Stimulated activated CD4-positive, alpha-beta T cell treated with anti-CD3 and anti-CD28 coated beads, TNF-alpha, amount 100 ng/mL, for 48 hours (primary cell): ENCODE measurements at places on chromosomes 3 and 15.
A peak's percentile ranks its signal among the peaks of the same experiment; 100 is the strongest.

- DNase-seq = no peak
Observed at GRCh38 chr3:127252446-127252845, 35.4 kb downstream of the PRR20G start.

GRCh38 chr15:51550841-51551240, 71.7 kb downstream of the DMXL2 start:
- DNase-seq = no peak

- no peak for DNase-seq
Observed at GRCh38 chr3:9032231-9032777, 69.0 kb upstream of the RAD18 start.

- no peak for DNase-seq
Observed at GRCh38 chr3:89179355-89180001, 72.1 kb downstream of the EPHA3 start.

DNA sequence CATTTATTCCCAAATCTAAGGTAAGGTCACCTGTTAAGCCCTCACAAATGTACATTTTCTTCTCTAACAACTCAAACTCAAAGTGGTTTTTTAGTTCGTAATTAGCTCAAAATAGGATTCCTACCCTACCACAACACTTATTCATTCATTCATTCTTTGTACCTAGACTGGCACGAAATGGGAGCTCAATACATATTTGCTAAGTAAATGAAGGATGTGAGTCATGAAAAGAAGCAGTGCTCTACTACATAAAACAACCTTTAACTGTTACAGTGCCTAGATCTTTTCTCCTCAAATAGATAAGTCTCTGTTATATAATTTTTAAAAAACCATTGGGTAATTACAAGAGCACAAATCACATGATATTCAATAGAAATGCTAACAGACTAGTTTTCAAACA, 13.1 kb downstream of the RSL24D1 start:
- no peak for DNase-seq

GRCh38 chr15:98614681-98615080, 33.7 kb upstream of the IGF1R start:
- DNase-seq = no peak

GRCh38 chr3:178236555-178237277, 299.5 kb upstream of the KCNMB2 start:
- DNase-seq = no peak

DNA sequence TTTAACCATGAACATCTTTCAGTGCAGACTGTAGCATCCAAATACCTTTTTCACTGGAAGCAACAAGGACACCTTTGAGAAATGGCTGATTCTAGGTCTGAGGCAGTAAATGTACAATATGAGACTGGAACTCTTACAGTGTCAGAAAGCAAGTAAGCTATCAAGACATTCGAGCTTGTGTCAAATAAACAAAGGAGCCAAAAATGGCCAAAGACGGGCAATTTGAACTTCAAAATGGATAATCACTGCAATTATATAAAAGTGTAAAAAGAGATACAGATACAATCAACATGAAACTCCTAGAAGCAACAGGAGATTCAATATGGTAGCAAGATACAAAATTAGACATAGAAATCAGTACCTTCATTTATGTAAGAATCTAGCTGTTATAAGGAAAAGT, 138.5 kb upstream of the CCDC54 start:
- DNase-seq = no peak

DNA sequence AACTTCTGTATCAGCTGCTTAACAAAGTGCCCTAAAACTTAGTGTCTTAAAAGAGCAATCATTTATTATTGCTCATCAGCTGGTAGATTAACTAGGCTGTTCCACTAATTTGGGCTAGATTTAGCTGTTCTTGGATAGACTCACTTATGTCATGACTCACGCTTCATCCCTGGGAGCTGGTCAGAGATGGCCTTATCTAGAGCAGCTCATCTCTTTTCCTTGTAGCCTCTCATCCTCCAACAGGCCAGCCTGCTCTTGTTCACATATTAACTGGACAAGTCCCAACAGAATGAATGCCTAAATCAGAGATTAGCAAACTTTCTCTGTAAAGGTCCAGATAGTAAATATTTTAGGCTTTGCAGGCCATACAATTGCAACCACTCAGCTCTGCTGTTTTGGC, 66.9 kb upstream of the PLAAT1 start:
- no peak for DNase-seq

GRCh38 chr3:33521736-33522135, 81.5 kb upstream of the UBP1 start:
- DNase-seq = no peak

DNA sequence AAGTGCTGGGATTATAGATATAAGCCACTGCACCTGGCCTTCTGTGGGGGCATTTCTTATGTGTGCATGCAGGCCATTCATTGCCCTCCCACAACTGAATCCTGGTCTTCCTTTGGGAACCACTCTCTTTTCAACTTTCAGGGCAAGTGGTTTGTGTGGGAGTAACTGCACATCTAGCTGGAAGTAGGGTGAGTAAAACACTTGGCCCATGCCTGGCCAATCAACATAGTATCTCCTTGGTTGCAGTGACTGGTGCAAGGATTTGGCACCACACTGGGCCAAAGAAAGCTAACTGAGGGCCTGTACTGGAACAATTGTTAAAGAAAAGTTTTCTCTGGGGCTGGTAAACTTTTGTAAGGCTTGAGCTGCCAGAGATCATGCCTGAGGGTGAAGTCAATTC, 189.2 kb upstream of the FEZF2 start:
- no peak for DNase-seq

- no peak for DNase-seq
Observed at GRCh38 chr3:38840987-38841386, 25.0 kb upstream of the SCN10A start.

DNA sequence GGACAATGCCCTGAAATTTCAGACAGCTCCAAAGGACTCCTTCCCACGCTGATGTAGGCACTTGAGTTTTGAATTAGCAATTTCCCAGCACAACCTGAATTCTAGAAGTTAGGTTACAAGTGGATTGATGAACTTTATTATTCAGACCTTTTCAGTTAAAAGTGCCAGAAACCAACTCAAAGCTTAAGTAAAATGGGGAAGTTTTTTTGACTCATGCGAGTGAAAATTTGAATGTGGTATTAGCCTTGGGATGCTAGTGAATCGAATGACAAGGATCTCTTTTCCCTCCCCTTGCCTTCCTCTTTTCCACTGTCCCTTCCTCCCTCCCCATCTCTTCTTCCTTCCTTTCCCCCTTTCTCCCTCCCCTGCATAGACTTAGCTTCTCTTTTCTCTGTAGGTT, 295.1 kb upstream of the PROK2 start:
- DNase-seq = no peak

DNA sequence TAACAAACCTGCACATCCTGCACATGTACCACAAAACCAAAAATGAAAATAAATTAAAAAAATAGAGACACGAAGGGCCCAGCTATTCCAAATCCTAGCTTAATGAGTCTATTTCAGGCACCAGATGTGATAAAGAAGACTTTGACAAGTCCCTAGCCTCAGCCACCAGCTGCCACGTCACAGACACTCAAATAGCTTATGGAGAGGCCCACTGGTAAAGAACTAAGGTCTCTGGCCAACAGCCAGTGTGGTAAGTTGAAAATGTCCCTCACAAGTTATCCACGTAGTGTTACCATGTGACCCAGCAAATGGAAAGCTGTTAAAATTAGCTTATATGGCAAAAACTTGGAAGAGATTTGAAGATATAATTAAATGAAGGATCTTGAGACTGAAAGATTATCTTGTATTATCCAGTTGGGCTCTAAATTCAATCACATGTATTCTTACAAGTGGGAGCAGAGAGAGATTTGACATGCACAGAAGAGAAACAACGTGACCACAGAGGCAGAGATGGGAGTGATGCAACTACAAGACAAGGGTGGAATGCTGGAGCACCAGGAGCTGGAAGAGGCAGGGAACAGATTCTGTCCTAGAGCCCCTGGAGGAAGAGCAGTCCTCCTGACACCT, 10.9 kb downstream of the ACSBG1 start:
- no peak for DNase-seq

GRCh38 chr3:142127941-142128658, 21.2 kb downstream of the TFDP2 start:
- no peak for DNase-seq

DNA sequence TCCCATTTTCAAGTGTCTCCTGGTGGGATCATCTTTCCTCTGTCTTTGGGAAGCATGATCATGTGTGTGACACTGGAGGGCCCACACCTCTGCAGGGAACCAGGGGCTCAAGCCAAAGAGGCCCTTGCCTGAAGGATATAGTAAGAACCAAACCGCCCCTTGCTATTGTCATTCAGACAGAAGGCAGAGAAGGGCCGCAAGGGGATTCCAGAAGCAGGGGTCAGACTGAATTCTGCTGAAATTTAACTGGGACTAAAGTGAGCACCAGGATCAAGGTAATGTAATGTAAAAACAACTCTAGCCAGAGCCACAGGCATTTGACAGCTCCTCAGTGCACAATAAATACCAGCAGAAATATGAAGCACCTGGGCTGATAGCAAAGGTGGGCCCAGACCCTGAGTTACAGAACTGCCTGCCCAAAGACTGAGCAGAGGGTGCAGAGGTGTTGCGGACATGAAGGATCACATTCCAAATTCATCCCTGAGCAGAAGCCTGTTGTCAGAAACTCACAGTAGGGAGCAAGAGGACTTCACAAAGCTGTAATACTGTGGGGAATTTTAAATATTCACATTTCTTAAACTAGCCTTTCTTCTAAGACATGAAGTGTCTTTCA, 46.0 kb upstream of the RASGRF1 start:
- no peak for DNase-seq

- no peak for DNase-seq
Observed at GRCh38 chr3:125054062-125054448, 1.7 kb downstream of the HEG1 start.

DNA sequence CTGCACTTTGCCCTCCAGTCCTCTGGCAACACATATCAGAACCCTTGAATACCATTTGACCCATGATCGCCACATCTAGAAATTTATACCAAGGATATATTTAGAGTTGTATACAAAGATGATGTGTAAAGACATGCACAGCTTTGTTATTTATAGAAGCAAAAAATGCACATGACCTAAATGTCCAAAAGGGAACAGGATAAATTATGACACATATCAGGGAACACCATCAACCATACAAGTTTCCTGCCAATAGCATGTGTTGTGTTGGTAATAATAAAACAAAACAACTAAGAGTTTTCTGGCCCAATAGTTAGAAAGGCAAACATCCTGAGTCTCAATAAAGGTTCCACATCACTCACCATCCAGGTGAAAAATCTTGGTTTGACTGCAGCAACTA, 51.5 kb downstream of the AAGAB start:
- DNase-seq = no peak

DNA sequence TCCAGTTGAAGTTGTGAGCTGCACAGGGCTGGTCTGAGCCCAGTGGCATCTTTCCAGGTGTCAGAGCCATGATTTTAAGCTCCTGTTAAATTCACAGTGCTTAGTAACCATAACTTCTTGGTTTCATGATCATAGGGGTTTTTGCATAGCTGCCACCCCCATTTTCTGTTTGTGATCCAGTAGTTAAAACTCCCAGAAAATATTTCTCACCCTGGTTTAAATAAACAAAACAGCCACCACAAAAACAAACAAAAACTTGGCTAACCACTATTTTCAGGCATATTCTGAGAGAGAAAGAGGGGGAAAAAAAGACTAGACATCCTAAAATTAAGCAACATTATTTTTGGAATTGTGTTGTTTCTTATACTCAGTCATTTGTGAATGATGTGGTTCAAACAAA, 175.3 kb downstream of the IGF1R start:
- DNase-seq = no peak

- no peak for DNase-seq
Observed at GRCh38 chr3:58066842-58067241, 58.6 kb downstream of the FLNB start.

- DNase-seq = peak; percentile 72
Observed at GRCh38 chr3:185353823-185354614, 8.9 kb upstream of the MAP3K13 start.

DNA sequence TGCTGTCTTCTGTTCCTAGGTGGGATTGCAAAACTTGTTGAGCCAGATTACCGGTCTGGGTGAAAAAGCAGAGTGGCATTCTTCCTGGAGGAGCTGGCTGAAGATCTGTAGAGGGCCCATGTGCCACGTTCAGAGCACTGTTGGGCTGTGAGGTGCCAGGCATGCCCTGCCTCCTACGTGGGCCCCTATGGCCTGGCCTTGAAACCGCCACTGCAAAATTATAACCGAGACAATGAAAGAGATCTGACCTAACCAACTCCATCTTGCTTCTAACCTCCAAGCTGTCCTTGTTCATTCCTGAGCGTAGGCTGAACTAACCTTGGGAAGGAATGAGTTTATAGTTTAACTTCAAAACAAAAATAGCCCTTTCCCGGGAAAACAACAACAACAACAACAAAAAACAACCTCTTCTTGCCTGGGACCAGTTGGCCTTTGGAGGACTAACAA, 1.4 kb upstream of the ACAD9 start:
- DNase-seq = no peak

- no peak for DNase-seq
Observed at GRCh38 chr15:43218908-43219706, 1.7 kb downstream of the EPB42 start.

- no peak for DNase-seq
Observed at GRCh38 chr3:178536211-178537079, at the start of gene KCNMB2. Gene KCNMB2 (plus strand): TSS chr3:178536436.

GRCh38 chr3:171753665-171754408, 56.4 kb downstream of the PLD1 start:
- no peak for DNase-seq

- no peak for DNase-seq
Observed at GRCh38 chr3:98551754-98552153, 20.0 kb downstream of the GPR15 start.

GRCh38 chr3:183122257-183122932, 23.1 kb upstream of the MCCC1 start:
- no peak for DNase-seq

DNA sequence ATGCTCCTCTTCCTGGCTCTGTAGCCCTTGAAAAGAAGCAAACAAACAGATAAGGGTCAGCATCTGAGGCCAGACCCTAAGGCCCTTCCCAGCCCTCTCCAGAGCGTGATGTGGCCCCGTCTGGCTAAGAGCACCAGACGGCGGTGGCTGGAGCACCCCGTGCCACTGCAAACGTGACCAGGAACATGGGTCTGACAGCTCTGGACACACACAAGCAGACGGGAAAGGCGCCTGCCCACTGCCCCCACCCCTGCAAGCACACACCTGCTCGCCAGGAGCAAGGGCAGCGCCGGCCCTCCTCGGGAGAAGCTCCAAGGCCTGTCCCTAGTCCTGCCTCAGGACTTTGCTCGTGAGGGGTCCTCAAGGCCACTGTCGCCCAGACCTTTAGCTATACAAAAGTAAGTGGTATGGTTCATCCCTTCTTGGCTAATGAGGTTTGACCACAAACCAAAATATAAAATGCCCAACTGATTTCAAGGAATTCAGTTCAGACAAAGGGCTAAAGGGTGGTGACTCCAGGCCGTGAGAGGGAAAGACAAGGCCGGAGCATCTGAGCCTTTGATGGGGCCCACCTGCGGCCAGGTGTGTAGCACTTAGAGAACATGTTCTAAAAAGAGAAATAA, 90.4 kb downstream of the XXYLT1 start:
- no peak for DNase-seq

GRCh38 chr3:45986303-45986982, 9.2 kb downstream of the FYCO1 start:
- DNase-seq = no peak

GRCh38 chr15:51245628-51246027, 92.8 kb downstream of the CYP19A1 start:
- DNase-seq = no peak

GRCh38 chr15:92683511-92683834, 27.9 kb upstream of the FAM174B start:
- no peak for DNase-seq
